ENCODE measurements at places on chromosomes 5 and 9.
A peak's percentile ranks its signal among the peaks of the same experiment; 100 is the strongest.

DNA sequence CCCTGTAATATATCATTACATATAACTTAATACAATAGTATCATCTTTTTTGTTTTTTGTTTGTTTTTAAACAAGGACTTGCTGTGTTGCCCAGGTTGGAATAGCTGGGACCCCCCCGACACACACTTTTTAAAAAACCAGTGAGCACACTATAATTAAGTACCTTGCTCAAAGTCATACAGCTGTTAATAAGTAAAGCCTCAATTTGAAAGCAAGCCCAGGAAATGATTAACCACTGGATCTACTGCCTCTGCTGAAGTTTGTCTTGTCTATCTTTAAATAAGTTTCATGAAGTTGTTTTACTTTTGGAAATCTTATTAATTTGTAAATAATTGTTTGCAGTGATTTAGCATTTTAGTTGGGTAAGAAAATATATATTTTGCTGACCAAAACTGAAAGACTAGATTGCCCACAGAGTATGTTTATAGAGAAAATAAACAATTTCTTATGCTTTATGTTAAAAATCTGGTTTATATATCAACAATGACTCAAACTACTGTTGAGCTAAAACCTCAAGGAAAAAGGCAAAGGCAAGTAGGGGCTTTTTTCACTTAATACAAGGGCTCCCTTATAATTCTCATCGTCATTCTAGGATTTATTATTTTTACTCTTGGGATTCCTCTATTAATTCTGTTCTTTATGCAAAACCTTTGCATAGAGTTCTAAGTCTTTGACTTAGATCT lies 5.8 kb upstream of the CARNMT1 start:
- no peak for DNase-seq

GRCh38 chr5:145493435-145493834 lies 341.7 kb downstream of the PRELID2 start:
- DNase-seq: no peak

DNA sequence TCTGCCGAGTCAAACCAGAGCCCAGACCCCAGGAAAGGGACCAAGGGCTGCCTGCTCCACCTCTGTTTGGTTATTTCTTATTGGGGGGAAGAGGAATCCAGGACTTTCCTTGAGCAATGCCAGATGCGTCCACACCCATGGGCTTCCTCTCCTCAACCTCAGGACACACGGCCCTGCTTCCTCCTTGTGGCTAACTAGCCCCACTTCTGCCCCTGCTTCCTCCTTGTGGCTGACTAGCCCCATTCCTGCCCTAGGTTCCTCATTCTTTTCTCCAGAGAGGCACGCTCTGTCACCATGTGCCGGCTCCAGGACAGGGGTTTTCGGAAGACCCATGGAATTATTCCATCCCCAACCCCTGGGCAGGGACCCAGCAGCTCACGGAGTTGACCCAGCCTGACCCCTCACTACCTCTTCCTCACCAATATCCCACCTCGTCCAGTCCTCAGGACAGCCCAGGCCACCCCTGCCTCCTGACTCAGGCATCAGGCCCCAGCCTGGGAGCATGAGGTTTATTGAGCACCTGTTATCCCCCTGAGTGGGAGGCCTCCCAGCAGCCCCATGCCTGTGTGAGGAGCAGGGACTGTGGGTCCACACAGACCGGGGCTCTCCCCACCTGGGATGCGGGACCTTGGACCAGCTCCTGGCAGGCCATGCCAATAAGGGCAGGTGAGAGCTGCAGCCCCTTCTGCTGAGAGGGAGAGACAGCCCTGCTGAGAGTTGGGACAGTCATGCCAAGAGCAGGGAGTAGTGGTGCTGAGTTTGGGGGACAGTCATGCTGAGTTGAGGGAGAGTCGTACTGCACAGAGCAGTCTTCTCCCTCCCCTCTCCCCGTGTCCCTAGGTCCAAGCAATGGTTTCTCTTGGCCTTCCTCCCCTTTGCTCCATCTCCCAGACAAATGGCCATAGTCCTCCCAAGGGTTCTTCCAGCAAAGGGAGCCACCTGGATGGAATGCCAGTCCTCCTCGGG lies 11.8 kb upstream of the FCN1 start:
- no peak for DNase-seq

- peak; percentile 94 for DNase-seq
Measured at GRCh38 chr9:111356481-111357244, 26.6 kb upstream of the OR2K2 start.

- DNase-seq: no peak
Measured at GRCh38 chr9:129340427-129341170, 162.5 kb upstream of the IER5L start.

DNA sequence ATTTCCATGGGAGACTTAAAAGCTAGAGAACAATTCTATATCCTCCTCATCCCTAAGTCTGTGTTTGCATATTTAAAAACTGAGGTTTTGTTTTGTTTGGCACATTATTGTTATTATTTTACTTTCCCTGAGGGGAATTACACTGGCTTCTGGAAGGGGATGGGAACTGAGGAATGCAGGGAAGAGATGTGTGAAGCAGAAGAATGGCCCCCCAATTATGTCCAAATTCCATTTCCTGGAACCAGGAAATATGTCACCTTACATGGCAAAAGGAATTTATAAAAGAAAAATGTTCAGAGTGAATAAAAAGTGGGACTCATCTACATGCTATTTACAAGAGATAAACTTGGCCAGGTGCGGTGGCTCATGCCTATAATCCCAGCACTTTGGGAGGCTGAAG lies 129.8 kb downstream of the MARCHF11 start:
- DNase-seq: no peak

DNA sequence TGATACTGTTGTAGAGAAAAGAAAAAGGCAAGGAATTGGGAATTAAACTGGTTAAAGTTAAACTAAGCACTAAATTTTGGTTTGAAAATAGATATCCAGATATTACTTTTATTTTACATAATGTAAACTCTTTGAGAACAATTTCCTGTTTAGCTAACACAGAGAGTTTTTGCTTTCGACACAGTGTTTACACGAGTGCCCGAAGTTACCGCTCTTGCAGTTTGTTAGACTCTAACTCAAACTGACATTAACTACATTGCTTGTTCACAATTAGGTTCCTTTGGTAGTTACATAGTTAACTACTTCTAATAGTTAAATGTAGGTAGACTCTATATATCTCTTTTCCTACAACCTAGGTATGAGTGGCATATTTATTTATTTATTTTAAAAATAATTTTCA lies 117.1 kb upstream of the CHD1 start:
- DNase-seq: no peak

- no peak for DNase-seq
Measured at GRCh38 chr5:132673939-132674630, at the start of gene IL4. TSS of gene IL4 (plus strand) at chr5:132673989. CDS start at chr5:132674051, 62 bp downstream.

- DNase-seq: peak; percentile 45
Measured at GRCh38 chr5:1536322-1536845, 12.6 kb upstream of the LPCAT1 start.

GRCh38 chr9:112283582-112284253 lies 49.7 kb downstream of the PTBP3 start:
- no peak for DNase-seq

DNA sequence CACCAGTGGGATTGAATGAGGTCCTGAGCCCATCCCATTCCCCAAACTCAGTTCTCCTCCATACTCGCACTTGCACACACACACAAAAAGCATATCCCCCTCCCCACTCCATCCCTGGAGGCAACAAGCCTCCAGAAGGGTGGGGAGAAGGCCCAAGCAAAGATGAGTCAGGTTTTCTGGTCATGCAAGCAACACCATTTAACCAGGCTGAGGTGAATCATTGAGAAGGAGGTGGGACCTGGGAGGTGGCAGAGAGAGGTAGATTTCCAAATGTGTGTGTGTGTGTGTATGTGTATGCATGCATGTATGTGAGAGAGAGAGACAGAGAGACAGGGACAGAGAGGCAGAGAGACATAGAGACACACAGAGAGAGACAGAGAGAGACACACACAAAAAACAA lies 185.2 kb upstream of the TRIM32 start:
- DNase-seq: peak; percentile 78

Data from fibroblast of mammary gland (primary cell).